Nephron progenitor cell (in vitro differentiated cells): ENCODE measurements at places on chromosomes 12 and 14.

GRCh38 chr14:105935384-105935783 is 409.0 kb downstream of the TMEM121 start:
- no peak for DNase-seq

GRCh38 chr14:85444635-85445034 is 85.3 kb upstream of the FLRT2 start:
- peak; percentile 4 for DNase-seq

GRCh38 chr12:15651371-15651770 is 137.8 kb downstream of the EPS8 start:
- no peak for DNase-seq

DNA sequence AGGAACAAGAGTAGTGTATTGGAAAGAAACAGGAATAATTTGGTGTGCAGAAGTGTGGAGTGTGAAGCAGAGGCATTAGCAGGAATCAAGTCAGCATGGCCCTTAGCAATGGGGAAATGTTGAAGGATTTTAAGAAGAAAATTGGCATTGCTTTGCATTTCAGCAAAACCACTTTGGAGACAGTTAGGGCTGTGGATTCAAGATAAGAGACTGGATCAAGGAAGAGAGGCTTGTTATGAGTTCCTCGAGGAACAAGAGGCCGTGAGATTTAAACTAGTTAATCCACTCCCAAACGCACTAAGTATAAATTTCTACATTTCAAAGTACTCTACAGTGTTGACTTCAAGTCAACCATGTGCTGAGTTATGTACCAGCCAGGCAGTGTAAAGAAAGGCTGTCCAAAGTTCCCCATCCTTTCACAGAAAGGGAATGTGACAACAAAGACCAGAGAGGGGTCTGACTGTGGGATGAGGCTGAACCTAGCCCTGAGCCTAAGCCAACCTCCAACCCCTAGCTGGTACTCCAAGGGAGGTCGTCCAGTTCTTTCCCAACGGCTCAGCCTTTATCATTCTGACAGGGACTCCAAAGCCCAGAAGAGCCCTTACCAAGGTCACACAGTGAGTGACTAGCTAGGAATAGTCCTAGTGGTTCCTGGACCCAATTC is 91.2 kb upstream of the BMP4 start:
- no peak for DNase-seq

- DNase-seq = no peak
These were observed 160.2 kb upstream of the LMNTD1 start for GRCh38 chr12:25713264-25713663.

DNA sequence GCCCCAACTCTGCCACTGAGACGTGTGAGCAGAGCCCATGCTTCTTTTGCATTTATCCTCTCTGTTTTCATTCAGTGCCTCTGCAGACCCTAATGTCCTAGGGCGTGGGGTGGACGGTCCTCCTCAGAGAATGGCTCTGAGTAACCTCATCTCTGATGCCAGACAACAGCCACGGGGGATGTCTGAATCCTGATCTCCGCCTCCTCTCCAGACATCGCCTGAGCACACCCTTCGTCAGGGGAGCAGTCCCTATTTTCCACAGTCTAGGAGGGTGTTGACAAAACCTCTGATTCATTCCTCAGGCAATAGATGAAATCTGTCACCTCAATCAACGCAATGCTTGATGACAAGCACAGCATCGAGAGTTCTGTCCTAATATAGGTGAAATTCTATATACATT is 109.2 kb upstream of the DYRK2 start:
- DNase-seq = no peak

GRCh38 chr14:105260959-105261358 is 12.6 kb downstream of the BTBD6 start:
- DNase-seq = no peak

DNA sequence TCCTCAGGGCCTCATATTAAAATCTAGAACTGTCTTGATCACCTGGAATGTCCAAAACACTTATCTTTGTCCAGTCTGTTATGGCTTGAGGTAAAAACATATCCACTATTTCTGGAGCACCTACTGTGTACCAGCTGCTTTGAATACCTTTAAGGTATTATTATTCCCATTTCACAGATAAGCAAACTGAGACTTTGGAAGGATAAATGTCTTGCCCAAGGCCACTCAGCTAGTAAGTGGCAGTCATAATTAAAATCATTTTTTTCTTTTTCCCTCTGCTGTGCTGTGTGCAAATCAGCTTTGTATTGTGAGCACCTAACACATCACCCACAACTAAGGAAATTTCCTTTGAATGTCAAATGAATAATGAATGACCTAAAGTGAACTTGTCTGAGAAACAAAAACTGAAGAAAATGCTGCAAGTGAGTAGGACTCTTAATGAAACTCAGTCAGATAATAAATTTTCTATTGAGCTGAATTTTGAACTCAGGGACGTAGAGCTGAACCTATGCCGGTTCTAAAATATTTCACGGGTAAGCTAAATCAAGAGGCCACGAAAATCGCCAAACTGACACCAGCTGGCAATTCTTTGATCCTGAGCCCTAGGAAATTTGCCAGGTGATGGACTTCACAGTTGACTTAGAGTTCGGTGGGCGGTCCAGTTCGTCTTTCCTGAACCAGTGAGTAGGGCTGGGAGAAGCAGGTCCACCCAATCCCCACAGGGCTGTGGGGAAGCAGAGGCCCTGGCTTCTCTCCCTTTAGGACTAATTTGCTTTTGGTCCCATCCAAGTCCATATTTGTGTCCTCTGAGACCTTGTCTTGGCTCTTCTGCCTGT is 159.7 kb upstream of the PWP1 start:
- DNase-seq = no peak

GRCh38 chr12:75706786-75707605 is 195.6 kb upstream of the KRR1 start:
- DNase-seq = no peak

DNA sequence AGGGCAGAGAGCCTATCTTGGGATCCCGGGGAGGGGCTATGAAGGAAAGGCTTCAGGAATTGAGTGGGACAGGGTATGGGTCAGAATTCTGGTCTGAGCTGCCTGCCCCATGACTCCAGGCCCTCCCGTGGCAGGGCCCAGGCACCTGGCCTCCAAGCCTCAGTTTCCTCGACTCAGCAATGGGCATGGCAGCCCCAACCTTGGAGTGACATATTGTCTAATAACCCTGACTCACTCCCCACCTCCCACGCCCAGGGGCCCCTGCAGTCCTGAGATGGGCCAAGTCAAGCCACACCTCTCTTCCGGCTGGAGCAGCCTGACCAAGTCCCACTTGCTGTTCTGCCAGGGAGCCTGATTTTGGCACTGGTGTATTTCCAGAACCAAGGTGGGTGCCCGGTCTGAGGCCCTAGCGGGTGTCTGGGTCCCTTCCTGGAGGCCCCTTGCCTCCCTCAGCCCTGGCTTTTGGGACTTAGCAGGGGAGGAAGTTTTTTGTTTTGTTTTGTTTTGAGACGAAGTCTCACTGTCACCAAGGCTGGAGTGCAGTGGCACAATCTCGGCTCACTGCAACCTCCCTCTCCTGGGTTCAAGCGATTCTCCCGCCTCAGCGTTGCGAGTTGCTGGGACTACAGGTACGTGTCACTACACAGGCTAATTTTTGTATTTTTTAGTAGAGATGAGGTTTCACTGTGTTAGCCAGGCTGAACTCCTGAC is 40.3 kb upstream of the RCOR1 start:
- no peak for DNase-seq

DNA sequence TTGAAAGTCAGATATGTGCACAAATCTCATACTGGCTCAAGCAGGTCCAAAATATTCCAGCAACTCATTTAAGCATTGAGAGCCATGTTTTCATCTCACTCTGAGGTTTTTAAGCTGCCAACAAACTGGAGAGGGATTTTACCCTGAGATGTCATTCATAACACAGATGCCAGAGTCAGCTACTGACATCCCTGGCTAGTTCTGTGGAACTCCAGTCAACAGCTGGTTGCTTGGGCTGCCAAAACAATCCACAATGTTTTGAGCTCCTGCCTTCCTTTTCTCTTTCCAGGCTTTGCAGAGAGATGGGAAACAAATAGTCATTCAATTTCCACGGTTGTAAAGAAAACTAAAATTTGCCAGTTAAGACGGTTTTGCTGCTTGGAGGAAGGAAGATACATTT is 621.2 kb upstream of the FBXO33 start:
- no peak for DNase-seq

- DNase-seq = no peak
These were observed 91.3 kb downstream of the ITPR2 start for GRCh38 chr12:26741584-26742227.

- DNase-seq = no peak
These were observed 150.9 kb upstream of the PLEKHG7 start for GRCh38 chr12:92551853-92552397.

DNA sequence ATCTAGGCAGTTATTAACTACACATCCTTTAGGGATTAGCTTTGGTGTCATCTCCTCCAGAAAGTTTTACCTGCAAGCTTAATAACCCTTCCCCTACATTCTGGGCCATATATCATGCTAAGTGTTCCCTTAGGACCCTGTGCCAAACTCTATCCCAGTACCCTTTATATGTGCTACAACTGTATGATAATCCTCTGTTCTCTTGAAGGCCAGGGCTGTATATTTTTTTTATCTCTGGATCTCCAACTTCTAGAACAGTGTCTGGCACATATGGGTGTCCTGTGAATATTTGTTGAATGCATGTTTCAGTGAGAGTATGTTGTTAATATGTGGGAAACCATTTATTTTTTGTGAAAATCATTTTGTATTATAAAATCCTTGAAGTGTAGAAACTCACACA is 106.7 kb downstream of the PPM1A start:
- no peak for DNase-seq

- no peak for DNase-seq
These were observed 283.5 kb upstream of the RGS6 start for GRCh38 chr14:71648725-71649124.

DNA sequence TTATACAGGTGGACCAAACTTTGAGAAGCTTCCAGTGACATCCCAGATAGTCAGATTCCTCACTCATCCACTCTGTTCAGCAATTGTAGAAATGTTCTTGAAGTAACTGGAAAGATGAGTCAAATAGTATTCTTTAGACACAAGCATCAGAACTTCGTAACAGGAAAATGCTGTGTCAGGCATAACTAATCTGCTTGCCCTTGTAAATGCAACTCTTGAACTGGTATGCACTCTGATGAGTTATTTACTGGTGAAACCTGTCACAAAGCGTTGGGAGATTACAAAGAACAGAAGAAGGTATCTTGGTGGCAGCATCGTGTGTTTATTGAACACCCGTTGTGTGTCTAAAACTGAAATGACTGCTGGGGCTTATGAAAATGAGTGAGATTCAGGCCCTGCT is 10.8 kb upstream of the DUSP6 start:
- DNase-seq = no peak

- DNase-seq = no peak
These were observed 93.5 kb downstream of the PLEKHA5 start for GRCh38 chr12:19223018-19223417.

DNA sequence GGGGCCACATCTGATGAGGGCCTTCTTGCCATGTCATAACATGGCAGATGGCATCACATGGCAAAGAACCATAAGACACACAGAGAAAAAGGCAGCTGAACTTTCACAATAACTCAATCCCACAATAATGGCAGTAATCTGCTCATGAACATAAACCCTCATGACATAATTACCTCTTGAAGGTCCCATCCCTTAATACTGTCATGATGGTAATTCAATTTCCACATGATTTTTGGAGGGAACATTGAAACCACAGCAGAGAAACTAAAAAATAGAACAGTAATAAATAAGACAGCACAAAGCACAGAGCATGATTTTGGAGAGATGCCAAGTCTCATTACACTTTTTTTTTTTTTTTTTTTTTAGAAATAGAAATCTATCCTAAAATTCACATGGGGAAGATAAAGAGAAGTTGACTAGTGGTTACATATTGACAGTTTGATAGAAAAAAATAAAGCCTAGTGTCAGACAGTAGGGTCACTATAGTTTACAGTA is 61.8 kb upstream of the ATF7IP start:
- no peak for DNase-seq

GRCh38 chr12:109702111-109702841 is 11.3 kb upstream of the FAM222A start:
- DNase-seq = no peak

GRCh38 chr12:69091442-69092017 is 147.8 kb upstream of the CPSF6 start:
- DNase-seq = no peak

DNA sequence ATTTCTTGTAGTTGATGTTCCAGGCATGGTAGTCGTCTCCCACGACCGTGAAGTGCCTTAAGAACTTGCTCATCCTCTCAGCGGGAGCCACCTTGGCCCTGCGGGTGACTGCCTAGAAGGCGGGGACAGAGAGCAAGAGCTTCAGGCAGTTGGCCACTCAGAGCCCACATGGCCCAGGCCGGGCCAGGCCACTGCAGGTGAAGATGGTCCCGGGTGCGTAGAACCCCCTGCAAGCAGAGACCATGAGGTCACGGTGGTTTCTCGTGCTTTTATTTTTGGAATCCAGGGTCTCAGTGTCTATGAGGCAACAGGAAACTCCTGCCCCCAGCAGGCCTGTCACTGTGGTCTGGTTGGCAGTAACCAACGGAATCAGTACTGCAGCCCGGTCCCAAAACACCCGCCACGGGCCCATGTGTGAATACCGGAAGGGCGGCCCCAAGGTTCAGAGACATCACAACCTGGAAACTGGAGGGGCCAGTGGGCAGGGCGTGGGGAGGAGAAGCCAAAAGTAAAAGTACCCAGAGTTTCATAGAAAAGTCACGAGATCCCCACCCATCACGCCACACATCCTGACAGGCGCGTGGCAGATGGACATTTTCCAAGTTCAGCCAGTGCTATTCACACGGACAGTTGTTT is 27.5 kb downstream of the HVCN1 start:
- no peak for DNase-seq

DNA sequence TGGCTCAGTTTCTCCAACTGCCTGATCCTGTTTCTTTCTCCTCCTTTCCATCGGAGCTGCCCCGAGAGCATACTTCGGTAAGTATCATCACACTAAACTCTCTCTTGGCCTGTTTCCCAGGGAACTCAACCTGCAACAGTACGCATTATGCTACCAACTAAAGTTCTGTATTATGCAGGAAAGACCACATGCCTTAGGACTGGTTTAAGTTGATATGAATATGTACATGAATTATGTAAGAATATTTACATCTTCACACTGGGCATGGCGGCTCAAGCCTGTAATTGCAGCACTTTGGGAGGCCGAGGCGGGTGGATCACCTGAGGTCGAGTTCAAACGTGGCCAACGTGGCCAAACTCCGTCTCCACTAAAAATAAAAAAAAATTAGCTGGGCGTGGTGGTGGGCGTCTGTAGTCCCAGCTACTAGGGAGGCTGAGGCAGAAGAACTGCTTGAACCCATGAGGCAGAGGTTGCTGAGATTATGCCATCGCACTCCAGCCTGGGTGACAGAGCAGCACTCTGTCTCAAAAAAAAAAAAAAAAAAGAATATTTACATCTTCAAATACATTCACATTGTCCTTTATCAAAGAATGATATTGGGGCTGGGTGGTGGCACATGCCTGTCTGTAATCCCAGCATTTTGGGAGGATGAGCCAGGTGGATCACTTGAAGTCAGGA is 31.9 kb upstream of the VPS33A start:
- DNase-seq = no peak

- no peak for DNase-seq
These were observed 23.8 kb upstream of the ELK3 start for GRCh38 chr12:96170328-96170727.

DNA sequence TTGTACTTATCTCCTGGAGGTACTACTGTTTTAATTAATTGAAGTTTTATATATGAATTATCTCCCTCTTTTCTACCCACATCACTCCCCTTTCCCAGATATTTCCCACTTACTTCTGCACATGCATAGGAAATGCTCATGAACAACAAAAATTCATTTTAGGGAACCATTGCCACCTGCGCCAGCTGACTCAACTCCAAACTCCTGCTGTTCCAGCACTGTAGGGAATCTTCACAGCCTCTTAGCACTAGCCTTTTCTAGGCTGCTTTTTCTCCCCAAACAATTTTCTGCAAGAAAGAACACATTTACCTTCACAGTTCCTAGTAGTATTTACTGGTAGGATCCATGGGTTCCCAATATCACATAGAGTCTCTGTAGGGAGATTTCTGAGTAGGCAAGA is 268.4 kb downstream of the LRFN5 start:
- DNase-seq = no peak
